PC-9 (cell line): ENCODE measurements at places on chromosomes 4 and X.

DNA sequence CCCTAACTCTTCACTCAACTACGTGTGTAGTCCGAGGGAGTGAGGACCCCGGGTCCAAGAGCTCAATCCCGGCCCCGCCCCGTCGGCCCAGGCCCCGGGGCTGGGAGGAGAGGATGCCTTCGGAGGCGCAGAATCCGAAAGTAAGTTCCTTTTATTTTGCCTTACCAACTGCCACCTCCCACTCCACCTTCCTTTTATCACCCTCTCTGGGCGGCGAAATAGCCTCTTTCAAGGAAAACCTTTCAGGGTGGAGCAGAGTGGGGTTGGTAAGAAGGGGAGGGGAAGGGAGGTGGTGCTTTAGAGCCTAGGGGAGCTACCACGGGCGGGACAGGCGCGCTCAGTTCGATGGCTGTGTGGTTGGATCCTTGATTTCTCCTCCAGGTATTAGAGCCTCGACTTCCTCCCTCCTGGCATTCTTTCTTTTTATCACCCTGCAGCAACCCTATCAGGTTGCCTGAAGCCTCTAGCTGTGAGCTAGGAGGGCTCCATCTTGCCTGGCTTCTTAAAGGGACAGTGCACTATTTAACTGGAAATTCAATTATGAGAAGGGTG, 191.2 kb downstream of the RRAGB start:
- peak; percentile 29 for DNase-seq

DNA sequence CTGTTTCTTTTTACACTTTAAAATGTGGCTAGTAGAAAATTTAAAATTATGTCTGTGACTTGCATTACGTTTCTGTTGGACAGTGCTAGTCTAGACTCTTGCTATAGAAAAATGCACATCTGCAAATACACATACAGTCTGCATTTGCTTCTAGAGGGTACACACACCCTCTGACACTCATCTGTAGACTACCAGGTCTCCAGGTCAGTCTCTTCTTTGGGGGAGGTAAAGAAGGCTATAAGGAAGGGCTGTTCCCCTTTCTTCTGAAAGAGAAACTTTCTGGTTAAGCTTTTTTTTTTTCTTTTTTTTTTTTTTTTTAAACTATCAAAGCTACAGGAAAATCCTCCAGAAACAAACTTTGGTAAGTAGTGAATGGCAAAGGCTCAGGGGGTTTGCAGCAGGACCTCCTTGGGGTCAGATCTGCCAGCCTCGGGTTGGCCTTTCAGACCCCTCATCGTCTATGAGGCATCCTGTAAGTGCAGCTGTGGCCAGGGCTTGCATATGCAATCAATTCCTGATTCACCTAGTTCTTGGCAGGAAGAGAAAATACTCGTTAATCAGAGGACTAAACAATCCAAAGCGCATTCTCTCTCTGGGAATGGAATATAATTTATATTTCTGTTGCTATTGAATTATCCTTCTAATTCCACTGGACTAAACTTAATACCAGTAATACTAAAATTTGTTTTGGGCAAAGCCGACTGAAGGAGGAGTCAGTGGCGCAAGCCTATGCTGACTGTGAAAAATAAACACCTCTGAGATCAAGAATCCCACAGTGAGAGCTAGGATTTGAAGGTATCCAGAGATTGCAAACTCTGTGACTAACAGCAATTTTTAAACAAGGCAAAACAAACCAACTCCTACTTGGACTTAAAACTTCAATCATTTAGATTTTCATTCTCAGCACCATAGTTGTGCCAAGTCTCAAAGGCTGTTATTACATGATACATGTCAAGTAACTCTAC, 109.3 kb upstream of the TBC1D9 start:
- DNase-seq = no peak

- no peak for DNase-seq
These were observed 72.7 kb upstream of the TENM3 start for GRCh38 chr4:182170417-182170935.

GRCh38 chr4:169330095-169330494, 59.3 kb upstream of the SH3RF1 start:
- no peak for DNase-seq

DNA sequence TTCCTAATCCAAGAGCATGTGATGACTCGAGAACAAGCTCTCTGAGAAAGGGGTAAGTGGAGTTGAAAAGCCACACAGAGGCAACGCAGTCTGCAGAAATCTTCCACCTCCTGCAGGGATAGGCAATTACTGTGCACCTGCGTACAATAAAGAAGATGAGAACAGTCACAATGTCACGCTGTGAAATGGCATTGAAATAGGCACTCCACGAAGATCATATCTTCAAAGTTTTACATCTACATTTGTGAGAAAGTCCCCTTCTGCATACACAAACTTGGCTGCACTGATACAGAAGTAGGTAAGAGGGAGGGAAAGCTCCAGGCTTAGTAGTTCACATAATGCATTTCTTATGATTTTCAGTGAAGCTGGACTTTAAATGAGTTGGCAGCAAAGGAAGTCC, 27.1 kb downstream of the DDX60L start:
- no peak for DNase-seq

GRCh38 chr4:5460106-5460801, 248.1 kb downstream of the EVC2 start:
- no peak for DNase-seq

GRCh38 chrX:137432609-137433008, 133.3 kb upstream of the ZIC3 start:
- DNase-seq = no peak

GRCh38 chr4:153799694-153800074, 10.8 kb upstream of the SFRP2 start:
- DNase-seq = no peak

DNA sequence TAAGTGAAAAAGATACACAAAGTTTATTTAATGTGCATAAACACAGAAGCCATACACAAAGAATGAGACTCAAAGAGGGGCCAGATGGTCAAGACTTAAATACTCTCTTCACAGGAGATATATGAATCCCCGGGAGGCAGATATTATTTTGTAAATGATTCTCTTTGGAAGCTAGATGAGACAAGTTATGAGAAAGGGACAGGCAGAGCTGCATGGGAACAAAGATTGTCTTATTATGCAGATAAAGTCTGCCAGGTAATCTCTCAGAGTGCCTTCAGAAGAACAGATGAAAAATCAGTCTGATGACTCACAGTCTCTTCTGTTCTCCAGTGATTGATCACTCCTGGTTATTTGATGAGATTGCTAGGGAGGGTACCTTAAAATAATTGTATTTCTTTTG, 89.0 kb downstream of the NAF1 start:
- DNase-seq = no peak

DNA sequence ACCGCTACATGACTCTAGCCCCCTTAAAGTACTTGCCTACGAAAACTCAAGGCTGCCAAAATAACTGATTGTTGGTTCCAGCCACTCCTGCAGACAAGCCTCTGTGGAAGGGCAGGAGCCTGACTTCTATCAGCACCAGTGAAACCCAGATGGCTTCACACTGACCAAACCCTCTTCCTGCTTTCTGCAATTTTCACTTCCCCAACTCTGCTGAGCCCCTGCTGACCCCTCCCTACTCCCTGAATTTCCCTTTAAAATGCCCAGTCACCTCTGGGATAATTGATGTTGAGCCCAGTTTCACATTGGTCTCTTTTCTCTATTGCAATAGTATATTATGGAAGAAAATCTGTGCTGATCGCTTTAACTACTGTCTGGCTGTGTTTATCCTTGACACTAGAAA, 61.6 kb upstream of the STS start:
- no peak for DNase-seq
